ENCODE measurements at places on chromosomes 11 and 22.

DNA sequence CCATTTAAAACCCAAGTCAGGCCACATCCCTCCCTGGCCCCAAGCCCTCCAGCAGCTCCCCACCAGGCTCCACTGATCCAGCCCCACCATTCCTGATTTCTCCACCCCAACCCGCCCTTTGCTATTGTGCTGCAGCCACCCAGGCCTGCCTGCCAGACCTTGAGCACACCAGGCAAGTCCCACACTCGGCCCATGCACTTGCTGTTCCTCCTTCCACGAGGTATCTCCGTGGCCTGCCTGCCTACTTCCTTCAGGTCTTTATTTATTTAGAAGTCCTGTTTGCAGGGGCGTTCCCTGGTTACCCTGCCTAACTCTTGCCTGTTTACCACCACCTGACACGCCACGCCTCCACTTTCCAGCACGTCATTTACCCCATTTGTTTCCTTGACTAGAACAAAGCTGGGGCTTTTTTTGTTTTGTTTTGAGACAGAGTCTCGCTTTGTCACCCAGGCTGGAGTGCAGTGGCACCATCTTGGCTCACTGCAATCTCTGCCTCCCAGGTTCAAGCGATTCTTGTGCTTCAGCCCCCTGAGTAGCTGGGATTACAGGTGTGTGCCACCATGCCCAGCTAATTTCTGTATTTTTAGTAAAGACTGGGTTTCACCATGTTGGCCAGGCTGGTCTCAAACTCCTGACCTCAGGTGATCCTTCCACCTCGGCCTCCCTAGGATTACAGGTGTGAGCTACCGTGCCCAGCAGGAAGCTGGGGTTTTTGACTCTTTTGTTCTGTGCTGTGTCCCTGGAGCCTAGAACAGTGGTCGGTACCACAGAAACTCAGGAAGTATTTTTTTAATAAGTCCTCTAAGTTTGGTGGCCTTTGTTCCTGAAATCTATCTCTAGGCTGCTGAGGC, 6.7 kb downstream of the CENPM start:
- no peak for DNase-seq

DNA sequence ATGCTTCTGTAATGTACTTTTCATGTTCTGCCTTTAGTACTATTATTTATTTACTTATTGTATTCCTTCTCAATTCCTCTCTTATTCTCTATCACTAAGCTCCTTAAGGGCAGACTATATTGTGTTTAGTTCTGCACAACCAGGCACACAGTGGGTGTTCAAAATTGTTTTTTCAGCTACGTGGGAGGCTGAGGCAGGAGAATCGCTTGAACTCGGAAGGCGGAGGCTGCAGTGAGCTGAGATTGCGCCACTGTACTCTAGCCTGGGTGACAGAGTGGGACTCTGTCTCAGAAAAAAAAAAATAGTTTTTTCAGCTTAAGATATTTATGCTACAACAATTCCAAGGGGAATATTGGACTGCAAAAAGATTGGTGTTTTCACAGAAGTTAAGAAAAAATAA, 17.4 kb upstream of the DDX17 start:
- DNase-seq, result no peak

DNA sequence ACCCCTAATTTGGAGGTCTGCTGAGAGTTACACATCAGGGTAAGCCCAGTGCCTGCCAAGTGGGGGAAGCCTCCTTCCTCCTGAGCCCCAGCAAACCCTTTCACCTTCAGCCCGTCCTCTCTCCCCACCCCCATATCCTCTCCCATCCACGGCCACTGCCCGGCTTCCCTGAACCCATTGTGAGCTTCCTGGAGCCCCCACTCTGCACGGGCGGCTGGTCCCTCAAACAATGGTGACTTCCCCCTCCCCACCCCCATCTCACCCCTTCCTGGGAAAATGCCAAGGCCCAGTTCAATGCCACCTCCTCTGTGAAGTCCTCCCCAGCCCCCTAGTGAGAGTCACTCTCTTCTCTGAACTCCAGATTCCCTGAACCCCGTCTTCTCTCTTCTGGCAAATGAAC, 17.9 kb downstream of the DNAL4 start:
- DNase-seq, result no peak

DNA sequence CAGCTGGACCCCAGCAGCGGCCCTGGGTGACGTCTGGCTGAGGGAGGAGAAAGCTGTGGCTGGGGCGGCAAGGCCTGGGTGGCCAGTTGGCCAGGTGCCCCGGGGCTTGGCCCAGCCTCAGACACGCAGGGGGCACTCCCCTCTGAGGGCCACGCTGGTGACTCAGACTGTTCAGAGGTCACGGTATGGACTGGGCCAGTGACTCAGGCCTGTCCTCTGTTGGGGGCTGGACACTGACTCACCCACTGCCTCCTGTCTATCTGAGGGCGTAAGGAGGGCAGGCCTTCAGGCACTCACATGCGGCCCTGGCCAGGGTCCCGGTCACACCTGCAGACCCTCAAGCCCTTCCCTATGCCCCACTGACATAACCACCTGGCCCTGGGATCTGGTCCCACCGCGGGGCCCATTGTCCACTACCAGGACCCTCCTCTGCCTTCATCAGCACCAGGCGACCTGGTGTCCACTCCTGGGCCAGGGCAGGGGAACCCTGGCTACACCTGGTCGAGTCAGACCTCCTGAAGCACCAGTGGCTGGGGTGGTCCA, 3.7 kb upstream of the MUC5AC start:
- no peak for DNase-seq

- no peak for DNase-seq
Observed at GRCh38 chr11:109708184-109708583, 286.2 kb downstream of the C11orf87 start.

DNA sequence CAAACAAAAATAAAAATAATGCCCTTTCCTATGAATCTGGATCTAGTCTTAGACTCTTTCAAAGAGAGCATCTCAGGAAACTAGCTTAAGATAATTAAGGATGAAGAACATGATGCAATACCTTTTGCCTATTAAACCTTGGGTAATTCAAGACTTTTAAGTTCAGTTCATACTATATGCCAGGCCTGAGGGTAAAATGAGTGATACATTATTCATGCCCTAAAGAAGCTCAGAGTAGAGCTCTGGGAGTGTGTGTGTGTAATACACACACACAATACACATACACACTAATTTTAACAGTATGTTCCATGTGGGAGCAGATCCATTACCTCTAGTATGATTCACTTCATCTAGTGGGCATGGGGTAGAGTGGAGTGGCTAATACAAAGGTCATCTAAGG, 651.4 kb upstream of the CHORDC1 start:
- DNase-seq, result no peak

DNA sequence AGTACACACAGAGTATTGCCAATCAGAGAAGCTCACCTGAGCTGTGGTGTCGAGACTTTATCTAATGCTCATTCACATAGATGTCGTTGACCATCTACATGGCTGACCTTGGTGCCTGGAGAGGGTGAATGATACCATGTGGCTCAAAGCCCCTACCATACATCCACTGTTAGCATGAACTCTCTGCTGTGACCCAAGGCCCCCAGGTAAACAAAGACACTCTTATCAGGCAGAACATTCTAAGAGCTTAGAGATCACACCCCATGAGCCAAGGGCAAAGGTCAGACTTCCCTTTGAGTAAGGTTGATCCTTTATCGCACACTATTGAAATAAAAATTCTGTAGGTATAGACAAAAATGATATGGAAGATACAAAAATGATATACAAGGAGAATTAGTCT, 15.0 kb upstream of the PIWIL3 start:
- DNase-seq, result no peak

GRCh38 chr11:68763926-68764657, 12.8 kb upstream of the TESMIN start:
- DNase-seq, result no peak

GRCh38 chr11:37107831-37108230, 509.8 kb upstream of the RAG2 start:
- no peak for DNase-seq

GRCh38 chr11:121435132-121435531, 17.0 kb upstream of the SORL1 start:
- no peak for DNase-seq

DNA sequence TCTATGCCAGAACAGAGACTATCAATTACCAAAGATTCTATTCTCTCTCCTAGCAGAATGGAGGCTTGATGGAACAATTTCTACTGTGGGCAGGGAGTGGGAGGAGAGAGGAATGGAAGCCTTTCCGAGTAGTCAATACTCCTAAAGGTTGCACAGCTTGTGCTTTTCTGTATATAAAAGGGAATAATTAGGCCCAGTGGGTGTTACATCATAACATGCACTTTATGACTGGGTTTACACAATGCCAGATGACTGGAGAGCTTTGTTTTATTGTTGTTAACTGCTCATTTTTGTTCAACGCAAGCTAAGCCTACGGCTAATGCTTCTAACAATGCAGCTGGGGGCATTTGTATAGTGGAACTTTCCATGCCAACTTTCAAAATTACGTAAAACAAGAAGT, 2237.9 kb upstream of the RAG2 start:
- no peak for DNase-seq

DNA sequence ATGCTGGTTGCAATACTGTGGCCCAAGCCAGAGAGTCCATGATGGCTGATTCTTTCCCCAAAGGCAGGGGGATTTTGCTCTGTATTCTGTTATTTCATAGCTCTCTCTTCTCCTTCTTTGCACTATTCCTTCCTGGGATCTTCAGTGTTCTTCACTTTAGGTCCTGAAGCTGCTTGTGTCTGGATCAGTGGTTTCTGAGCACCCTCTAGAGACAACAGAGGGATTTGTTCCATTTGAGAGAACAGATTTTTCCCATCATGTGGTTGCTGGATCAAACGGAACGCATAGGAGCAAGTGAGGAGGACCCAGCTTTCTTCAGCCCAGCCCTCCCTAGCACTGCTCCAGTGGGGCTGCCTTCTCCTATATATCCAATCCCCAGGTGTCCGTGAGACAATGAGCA, 68.7 kb upstream of the SYN3 start:
- no peak for DNase-seq

- DNase-seq, result no peak
Observed at GRCh38 chr11:17014833-17015626, 816 bp upstream of the PLEKHA7 start.

DNA sequence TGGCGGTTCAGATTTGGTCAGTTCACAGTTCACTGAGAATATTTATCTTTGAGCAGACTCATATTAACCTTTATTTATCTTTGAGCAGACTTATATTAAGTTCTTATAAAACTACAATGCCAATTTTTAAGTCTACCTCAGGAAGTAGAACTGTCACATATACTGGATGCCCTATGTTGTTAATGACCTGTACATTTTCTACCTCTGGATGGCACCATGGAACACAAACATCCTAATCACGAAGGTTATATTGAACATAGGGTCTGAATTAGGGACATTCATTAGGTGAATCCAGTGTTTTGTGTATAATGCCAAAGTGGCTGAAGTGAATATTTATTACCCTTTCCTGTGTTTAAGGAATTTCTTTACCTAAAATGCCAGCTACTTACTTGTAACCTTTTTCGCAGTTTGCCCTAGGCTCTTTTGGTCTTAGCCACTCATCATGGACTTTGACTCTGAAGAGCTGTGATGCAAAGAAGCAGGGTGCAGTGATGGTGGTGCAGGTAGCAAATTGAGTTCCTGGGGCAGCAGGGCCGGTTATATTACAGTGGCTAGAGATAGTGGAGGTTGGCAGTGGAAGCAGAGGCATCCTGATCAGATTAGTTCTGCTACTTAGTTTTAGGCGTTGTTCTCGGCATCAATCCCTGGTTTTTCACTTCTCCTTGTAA, 71.8 kb downstream of the STIM1 start:
- no peak for DNase-seq

DNA sequence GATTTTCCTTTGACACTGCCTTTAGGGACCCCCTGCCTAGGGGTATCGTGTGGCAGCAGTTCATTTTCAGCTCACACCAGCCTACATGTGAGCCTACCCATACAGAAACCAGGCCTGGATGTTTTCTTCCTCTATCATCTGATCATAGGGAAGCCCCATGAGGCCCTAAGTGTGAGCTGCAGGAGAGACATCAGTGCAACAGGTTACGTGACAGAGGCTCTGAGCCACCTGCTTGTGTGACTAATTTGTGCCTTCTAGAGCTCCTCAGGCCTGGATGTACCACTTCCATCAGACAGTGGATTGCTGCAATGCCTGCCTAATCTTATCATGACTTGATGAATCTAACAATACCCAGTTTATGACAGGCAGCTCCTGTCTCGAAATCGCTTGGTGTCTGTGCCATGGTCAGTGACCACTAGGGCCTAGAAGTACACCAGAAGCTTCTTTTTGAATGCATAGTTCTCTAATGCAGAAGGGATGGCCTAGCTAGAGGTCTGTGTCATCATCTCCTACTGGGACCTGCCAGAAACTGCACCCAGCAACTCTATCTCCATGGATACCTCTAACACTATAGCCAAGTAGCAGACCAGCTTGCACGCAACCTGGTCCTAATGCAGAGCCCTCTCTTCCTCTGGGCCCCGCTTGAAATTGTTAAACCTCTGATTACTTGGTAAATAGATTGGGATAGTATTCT, 109.7 kb upstream of the CLPB start:
- no peak for DNase-seq

DNA sequence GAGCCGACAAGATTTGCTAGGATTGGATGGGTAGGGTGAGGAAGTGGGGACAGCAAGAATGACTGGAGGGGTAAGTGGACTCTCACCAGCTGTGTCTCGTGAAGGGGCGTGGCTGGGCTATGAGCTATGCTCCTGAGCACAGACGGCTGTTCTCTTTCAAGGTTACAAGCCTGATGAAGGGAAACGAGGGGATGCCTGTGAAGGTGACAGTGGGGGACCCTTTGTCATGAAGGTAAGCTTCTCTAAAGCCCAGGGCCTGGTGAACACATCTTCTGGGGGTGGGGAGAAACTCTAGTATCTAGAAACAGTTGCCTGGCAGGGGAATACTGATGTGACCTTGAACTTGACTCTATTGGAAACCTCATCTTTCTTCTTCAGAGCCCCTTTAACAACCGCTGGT, 19.9 kb downstream of the F2 start:
- DNase-seq, result no peak

DNA sequence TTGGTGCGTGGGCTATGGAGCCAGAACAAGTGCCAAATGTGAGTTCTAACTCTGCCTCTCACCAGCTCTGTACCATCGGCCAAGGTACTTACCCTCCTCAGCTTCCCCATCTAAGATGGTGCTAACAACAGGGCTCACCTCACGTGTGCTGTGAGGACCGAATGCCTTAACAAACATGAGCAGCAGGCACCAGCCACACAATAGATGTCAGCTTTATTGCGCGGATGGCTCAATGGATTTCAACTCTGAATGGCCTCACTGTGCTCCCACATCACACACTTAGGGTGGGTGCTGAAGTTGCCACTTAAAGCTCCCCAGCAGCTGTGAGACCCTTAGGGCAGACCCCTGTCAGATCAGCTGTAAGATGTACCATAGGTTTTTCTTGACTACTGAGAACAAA, 24.1 kb downstream of the RELT start:
- no peak for DNase-seq

- DNase-seq, result no peak
Observed at GRCh38 chr11:66563832-66564231, 4.6 kb downstream of the CTSF start.

Data from left renal pelvis (tissue), 4 donors.